ENCODE measurements at places on chromosomes 4 and X.

- no peak for DNase-seq
Observed at GRCh38 chr4:106503116-106504050, 134.8 kb upstream of the GIMD1 start.

- DNase-seq: no peak
Observed at GRCh38 chrX:122813876-122814275, 370.2 kb upstream of the GRIA3 start.

- no peak for DNase-seq
Observed at GRCh38 chr4:60992037-60992436, 208.1 kb upstream of the ADGRL3 start.

DNA sequence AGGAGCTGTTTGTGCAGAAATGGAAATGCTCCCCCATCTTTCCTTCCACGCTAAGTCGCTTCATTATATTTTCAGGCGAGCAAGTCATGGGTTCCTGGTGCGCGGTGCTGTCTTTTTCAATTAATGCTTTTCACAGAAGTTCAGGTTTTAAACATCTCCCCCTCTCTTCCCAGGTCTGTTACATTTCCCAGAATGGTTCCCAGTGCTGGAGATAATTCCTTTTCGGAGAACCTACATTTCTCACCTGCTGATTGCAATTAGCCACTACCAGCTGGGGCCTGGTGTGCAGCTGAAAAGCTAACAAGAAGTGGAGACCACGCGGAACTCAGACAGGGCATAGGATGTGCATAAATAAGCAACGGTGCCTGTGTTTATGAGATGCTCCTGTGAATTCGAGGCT is 217.8 kb downstream of the MID1IP1 start:
- DNase-seq: no peak

DNA sequence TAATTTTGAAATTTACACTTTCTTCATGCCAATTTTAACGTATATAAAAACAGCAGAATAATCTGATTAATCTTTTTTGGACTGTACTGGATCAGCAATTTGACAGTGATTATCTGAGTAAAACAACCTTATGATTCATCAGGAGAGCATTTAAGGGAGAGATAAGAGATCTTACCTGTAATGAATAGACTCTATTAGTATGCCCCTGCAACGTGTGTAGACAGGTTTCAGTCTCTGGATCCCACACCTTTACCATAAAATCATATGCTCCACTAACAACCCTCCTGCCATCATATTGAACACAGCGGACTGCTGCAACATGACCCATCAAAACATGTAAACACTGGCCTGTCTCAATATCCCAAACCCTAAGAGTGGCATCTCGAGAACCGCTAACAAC is 210.1 kb downstream of the FBXW7 start:
- DNase-seq: no peak

DNA sequence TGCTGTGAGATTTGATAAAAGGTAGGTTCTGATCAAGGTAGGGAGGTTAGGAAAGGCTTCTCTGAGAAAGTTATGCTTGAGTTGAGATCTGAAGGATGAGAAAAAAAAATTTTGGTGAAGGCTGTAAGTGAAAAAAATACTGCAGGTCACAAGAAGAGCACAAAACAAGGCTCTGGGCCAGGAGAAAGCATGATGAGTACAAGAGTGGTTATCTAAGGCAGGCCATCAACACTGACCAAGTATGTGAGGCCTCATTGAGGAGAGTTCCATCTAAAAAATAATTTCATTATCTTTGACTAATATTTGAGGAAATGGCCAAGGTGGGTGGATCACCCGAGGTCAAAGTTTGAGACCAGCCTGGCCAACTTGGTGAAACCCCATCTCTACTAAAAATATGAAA is 71.6 kb upstream of the SLC4A4 start:
- no peak for DNase-seq

DNA sequence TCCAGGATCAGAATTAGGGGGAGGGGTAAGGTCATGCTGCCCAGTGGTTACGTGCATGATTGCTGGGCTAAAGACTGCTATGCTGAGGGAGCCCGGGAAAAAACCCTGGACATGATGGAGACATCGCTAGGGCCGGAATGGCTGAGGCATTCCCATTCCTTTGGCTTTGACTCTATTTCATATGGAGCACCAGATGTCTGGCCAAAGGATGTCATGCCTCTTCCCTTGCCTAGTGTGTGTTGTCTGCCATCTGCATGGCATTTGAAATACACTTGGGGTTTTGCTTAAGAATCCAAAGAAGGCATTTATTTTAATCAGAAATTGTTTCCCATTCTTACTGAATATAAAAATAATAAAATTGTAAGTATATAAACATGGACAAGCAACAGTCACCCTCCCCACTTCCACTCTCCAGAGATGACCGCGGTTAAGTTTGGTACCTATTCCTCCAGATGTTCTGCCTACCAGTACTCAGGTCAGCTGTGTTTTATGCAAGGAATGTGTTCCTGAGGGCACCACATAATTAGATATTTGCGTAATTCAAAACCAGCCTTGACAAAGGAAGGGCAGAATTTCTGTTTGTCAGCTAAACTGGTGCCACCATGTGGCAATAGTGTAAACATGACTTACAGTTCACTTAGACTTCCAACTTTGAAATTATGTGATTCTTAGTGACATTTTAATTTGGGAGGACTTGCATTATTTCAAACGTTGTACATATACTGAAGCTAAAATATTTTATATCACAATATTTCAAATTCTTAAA is 105.9 kb downstream of the CT47B1 start:
- no peak for DNase-seq

DNA sequence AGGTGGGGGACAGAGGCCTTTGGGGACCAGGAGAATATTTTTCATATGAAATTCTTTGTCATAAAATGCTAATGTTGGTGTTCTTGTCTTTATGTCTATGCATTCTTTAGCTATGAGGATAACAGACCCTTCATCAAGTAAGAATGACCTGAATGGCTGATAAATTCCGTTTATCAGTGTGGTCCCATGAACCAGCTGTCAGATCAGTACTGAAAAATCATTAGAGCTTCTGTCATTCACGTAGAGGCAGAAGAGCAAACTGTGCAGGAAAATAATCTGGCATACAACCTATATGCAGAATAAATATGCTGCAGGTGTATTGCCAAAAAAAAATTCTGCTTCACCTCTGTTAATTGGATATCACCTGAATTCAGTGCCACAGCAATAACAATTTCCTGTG is 828.6 kb downstream of the ADGRL3 start:
- no peak for DNase-seq

DNA sequence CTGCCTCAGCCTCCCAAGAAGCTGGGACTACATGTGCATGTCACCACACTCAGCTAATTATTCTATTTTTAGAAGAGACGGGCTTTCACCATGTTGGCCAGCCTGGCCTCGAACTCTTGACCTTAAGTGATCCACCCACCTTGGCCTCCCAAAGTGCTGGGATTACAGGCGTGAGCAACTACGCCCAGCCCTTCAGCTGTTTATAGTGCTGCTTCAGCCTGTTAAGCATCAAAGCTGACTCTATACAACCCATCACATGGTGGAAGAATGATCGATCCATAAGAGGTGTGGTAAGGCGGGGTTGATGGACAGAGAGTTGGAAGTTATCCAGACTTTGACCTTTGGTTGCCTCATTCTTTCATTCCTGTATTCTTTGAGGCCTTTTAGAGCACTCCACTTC is 56.2 kb upstream of the RAPGEF2 start:
- no peak for DNase-seq

DNA sequence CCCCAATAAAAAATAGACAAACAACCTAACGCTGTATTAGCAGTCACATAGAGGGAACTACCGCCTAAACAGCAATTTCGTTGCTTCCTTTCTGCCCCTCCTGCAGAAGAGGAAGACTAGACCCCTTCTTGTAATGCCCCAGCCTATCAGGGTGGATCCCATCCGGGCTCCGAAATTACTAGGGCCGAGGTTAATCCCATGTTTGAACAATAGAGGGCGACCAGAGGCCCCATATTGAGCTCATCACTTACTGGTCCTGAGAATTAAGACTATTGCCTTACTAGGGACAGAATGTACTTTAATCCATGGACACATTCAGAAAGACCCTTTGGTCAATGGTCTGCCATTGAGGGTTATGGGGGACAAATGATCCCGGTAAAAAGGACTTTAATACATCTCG is 11.8 kb upstream of the ZNF630 start:
- no peak for DNase-seq

- DNase-seq: peak; percentile 80
Observed at GRCh38 chr4:38664706-38665401, 855 bp downstream of the KLF3 start.

DNA sequence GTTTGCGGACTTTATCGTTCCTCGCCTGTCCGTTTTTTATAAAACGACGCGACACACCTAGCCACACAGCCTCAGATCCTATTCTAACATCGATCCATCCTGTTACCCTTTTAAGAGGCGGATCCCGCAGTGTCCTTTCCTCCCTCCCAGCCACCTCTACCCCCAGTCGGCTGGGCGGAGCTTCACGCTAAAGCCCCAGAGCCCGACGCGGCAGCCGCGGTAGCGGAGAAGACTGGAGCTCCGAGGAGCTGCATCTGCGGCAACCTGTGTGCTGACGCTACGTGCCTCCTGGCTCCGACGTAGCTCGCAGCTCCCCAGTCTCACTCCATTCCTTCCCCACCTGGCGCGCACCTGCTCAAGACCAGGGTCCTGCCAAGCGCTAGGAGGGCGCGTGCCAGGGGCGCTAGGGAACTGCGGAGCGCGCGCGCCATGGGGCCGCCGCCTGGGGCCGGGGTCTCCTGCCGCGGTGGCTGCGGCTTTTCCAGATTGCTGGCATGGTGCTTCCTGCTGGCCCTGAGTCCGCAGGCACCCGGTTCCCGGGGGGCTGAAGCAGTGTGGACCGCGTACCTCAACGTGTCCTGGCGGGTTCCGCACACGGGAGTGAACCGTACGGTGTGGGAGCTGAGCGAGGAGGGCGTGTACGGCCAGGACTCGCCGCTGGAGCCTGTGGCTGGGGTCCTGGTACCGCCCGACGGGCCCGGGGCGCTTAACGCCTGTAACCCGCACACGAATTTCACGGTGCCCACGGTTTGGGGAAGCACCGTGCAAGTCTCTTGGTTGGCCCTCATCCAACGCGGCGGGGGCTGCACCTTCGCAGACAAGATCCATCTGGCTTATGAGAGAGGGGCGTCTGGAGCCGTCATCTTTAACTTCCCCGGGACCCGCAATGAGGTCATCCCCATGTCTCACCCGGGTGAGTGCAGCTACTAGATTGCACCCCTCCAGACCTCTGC is at the start of gene RNF128:
Gene RNF128, plus strand, starts transcription at position 217 of the 953 bp plus-strand sequence. Its CDS starts 213 bp downstream, at position 430.
- no peak for DNase-seq

DNA sequence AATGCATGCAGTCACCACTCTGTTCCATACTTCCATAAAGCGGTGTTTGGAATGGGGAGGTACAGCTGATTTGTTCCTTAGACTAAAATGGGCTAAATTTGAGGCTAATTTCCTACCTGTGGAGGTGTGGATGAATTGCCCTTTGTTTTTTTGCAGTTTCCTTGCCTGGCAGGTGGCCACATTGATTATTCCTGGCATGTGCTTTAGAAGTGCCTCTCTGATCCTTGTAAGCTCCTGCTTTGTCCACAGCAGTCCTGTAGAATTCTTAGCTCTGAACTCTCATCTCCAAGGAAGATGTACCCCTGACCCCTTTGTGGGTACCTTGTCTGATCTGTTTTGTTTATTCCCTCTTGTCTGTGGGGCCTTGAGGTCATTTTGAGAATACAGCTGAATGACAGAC is 136.8 kb downstream of the ADGRL3 start:
- DNase-seq: no peak
